ENCODE measurements at places on chromosomes 3 and 15.
A peak's percentile ranks its signal among the peaks of the same experiment; 100 is the strongest.

DNA sequence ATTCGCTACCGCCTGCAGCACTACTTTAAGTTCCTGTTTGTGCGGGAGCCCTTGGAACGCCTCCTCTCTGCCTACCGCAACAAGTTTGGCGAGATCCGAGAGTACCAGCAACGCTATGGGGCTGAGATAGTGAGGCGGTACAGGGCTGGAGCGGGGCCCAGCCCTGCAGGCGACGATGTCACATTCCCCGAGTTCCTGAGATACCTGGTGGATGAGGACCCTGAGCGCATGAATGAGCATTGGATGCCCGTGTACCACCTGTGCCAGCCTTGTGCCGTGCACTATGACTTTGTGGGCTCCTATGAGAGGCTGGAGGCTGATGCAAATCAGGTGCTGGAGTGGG lies 995 bp downstream of the CHST14 start:
- DNase-seq: no peak

DNA sequence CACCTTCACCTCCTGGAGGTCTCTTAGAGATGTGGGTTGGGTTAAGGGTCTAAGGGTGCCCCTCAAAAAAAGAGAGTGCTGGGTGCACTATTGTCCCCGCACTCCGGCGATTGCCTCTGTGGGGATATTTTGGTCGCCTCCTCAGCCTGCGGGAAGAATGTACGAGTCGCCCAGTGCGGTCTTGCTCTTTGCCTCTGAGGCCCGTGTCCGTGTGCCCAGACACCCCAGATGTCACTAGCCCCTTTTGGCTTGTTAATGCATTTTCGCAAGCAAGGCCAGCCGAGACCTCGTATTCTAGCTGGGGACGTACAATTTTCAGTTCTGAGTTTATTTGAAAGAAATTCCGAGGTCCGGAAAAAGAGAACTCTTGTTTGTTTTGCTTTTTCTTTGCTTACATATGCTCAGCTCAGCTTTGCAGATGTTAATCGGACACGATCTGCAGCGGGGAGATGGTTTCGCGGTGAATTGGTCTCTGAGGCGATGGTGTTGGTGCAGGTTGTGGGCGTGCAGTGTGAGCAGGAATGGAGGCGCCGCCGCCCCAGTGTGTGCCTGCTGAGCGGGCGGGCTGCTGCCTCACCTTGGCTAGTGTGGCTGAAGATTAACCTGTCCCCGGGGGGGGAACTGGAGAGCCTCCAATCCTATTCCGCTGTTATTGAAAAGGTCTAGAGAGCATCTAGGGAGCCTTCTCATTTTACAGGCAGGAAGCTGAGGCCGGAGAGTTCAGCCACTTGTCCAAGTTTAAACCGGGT lies 1.4 kb downstream of the ST6GAL1 start:
- peak; percentile 58 for DNase-seq

- peak; percentile 36 for DNase-seq
Observed at GRCh38 chr15:80978685-80979329, 10.8 kb downstream of the MESD start.

- no peak for DNase-seq
Observed at GRCh38 chr3:128763967-128764366, 38.0 kb downstream of the RAB7A start.

GRCh38 chr15:35691891-35692867 lies 146.2 kb upstream of the DPH6 start:
- no peak for DNase-seq

- no peak for DNase-seq
Observed at GRCh38 chr15:92696096-92696495, 40.5 kb upstream of the FAM174B start.

DNA sequence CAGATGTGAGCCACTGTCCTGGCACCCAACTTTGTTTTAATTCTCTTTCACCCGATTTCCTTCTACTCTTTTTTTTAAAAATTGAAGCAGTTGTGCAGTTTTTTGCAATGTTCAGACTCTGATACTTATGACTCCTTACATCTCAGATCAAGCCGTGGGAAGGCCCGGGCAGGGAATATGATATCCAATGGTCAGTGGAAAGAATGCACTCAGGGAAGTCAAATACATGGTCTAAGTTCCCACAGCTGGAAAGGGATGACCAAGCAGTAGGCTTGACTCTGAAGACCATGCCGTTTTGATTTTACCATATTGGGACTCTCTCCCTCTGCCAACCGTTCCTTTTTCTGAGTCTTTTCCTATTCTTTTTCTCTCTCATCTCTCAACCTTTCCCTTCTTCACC lies 157.2 kb downstream of the RPLP1 start:
- DNase-seq: no peak

DNA sequence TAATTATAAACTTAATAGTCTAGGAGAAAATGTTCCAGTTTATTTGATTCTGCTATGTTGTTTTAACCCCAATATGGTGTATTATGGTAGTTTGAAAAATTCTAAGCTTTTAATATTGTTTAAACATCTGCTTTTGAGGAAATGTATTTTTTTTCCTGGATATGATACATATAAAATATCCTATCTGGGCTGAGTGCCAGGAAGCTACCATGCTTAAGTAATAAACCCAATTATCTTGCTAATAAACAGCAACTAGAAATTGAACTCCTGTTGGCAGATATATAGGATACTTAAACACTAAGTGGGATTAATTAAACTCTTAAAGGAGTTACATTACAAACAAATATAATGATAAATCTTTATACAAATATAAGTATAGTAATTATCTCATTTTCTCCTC lies 293.7 kb upstream of the GRM7 start:
- DNase-seq: no peak

DNA sequence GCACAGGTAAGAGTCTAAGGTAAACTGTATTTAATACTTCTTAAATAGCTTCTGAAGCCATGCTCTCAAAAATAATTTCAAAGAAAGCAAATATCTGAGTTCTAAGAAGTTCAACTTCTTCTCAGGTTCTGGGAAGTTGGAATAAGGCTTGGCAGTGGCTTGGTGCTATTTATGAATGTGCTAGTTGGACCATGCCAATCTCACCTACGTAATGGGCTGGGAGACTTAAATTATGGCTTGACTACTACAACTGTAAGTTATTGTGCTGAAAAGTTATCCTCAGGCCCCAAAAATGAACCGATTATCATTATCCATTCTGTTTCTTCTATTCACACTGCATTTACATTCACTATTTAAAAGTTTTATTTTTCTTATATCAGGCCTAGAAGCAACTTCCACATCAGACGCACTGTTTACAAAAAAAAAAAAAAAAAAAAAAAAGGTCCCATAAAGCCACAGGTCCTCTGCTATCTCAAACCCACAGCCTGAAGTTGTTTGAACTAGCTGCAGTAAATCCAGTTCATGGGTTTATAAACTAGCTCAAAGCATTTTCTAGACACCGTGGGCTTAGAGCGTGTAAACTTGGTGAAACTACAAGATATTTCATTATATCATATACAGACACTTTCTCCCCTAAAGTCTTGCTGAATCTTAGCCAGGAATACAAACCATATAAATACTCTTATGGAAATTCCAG lies 3.4 kb downstream of the LRIG1 start:
- DNase-seq: no peak

- peak; percentile 34 for DNase-seq
Observed at GRCh38 chr3:190566043-190566933, 52.4 kb downstream of the IL1RAP start.

- no peak for DNase-seq
Observed at GRCh38 chr3:48090166-48090939, 74.1 kb upstream of the MAP4 start.

DNA sequence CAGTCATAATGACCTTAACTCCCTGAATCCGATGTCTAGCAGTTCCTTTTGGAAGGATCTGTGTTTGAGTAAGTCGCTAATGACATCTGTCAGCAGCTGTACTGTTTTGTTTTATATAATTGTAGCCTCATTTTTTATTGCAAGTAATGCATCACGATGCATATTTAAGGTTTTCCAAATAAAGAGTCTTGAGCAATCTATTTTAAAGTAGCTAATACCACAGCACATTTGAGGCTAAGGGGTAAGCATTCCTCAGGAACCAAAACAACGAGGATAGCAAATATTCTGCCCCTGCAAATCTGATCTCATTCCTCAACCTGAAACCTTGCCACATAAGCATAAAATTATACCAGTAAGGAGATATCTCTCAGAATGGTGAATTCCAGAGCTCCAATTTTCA lies 98.7 kb downstream of the TBC1D5 start:
- no peak for DNase-seq

DNA sequence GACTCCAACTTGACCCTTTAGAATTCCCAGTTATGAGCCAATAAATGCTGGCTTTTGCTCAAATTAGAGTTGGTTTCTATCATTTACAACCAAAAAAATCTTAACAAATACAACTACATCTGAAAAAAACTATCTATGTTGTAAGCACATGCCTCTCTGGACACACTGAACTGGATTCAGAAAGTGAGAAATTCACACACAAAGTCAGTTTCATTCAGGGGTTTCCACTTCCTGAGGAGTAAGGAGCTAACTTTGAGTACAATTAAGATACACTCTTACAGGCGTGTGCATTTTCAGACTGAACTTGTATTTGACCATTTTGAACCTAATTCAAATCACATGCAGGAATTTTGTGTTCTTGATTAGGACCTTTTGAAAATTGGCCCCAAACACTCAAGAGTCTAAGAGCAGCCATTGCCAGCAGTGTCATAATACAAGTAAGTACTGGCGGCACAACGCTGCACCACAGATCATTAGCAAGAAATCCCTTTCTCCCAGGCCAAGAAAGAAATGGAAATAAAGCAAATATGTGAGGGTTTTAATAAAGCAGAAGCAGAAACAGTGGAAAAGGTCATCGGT lies 31.2 kb downstream of the LINS1 start:
- no peak for DNase-seq

GRCh38 chr15:66682865-66683264 lies 19.2 kb upstream of the SMAD6 start:
- DNase-seq: no peak

DNA sequence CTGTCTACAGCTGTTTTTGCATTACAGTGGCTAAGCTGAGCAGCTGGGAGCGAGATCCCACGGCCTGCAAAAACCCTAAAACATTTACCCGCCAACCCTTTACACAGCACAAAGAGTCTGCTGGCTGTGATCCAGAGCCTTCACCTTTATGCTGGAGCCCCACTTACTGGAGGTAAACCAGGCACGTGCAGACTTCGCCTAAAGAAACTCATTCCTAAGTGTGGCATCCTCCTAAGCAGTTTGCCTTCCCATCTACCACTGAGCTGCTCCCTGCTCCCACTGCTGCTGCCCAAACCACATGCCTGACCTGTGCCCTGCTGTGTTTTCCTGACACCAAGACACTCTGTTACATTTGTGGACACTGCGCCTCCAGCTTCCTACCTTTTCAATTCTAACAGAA lies 53.0 kb downstream of the CHSY1 start:
- no peak for DNase-seq
